Urinary bladder (tissue), 4 donors: ENCODE measurements at places on chromosomes 6 and 20. TPM values are rescaled to one million over a fixed set of nuclear protein-coding genes. Genes with fewer than 3 reads are reported as not detected.

SYNE1 gene
- polyA plus RNA-seq = 41.9 TPM

PRND gene
- polyA plus RNA-seq = 0.04 TPM

TAB2 gene
- 42.2 TPM for polyA plus RNA-seq

CLPSL2 gene
- not detected for polyA plus RNA-seq

SUMO4 gene
- not detected for polyA plus RNA-seq

TINAG gene
- not detected for polyA plus RNA-seq

NKX2-2 gene
- not detected for polyA plus RNA-seq

DZANK1 gene
- 1.7 TPM for polyA plus RNA-seq

BPIFB2 gene
- not detected for polyA plus RNA-seq

PEX7 gene
- 9.2 TPM for polyA plus RNA-seq

SERINC1 gene
- polyA plus RNA-seq = 207 TPM

ZNF311 gene
- polyA plus RNA-seq = 1.3 TPM

COX4I2 gene
- 10.1 TPM for polyA plus RNA-seq

GOPC gene
- polyA plus RNA-seq = 20.0 TPM

PPP1R16B gene
- 8.0 TPM for polyA plus RNA-seq

WFDC10B gene
- 6.9 TPM for polyA plus RNA-seq

BPIFB4 gene
- polyA plus RNA-seq = 0.06 TPM

CPNE5 gene
- 3.3 TPM for polyA plus RNA-seq

C4B gene
- polyA plus RNA-seq = 142 TPM
